ENCODE measurements at places on chromosomes 5 and 9.

DNA sequence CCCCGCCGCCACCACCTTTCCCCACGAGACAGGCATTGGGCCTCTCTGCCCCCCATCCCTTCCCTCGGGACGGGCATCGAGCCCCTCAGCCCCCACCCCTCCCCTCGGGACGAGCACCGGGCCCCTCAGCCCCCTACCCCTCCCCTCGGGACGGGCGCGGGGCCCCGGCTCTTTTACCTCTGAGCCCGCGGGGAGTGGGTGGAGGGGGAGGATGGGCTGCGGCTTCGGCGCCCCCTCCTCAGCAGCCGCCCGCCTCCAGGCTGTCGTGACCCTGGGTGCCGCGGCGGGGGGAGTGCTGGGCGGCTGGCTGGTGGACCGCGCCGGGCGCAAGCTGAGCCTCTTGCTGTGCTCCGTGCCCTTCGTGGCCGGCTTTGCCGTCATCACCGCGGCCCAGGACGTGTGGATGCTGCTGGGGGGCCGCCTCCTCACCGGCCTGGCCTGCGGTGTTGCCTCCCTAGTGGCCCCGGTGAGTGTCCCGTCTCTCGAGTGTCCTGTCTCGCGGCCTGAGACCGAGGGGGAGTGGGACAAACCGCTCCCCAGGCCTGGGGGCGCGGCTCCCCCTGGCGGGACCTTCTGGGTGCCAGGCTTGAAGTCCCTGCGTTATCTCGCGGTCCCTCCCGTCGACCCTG is 791 bp downstream of the SLC2A8 start:
- DNase-seq, result no peak

DNA sequence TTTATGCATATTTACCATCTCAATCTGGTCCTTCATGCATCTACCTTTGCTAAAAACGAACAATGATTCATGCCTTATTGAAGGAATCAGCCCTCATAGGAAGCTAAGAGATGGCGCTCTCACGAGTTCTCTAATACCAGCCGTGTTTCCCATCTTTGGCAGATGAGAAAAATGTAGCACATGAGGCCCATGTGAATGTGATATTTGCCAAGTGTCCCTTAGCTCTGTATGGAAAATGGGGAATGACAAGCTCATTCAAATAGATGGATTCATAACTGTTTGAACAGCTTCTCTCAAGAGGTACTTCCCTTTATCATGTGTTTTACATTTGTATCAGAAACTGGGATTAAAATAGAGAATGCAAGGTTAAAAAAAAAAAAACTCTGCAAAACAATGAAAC is 66.1 kb downstream of the TTC39B start:
- no peak for DNase-seq

- no peak for DNase-seq
Observed at GRCh38 chr9:109815366-109815947, 35.5 kb downstream of the PALM2AKAP2 start.

GRCh38 chr9:73863924-73864323 is 633.2 kb upstream of the RORB start:
- no peak for DNase-seq

DNA sequence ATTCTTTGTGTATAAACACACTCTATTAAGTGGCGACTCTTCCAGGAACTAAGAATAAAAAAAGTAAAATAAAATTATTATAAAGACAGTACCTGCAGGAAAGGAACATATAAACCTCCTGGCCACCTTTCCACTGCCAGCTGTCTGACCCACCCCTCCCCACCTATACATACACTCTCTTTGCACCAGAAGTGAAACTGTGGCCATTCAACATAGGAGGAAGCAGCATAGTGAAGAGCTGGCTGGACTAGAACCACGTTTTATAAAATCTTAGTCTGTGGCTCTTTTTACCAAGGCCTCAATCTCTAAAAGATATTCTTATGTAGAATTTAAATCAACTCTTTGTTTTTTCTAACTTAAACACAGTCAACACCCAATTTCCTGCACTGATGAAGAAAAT is 289.6 kb downstream of the GABRB2 start:
- no peak for DNase-seq

DNA sequence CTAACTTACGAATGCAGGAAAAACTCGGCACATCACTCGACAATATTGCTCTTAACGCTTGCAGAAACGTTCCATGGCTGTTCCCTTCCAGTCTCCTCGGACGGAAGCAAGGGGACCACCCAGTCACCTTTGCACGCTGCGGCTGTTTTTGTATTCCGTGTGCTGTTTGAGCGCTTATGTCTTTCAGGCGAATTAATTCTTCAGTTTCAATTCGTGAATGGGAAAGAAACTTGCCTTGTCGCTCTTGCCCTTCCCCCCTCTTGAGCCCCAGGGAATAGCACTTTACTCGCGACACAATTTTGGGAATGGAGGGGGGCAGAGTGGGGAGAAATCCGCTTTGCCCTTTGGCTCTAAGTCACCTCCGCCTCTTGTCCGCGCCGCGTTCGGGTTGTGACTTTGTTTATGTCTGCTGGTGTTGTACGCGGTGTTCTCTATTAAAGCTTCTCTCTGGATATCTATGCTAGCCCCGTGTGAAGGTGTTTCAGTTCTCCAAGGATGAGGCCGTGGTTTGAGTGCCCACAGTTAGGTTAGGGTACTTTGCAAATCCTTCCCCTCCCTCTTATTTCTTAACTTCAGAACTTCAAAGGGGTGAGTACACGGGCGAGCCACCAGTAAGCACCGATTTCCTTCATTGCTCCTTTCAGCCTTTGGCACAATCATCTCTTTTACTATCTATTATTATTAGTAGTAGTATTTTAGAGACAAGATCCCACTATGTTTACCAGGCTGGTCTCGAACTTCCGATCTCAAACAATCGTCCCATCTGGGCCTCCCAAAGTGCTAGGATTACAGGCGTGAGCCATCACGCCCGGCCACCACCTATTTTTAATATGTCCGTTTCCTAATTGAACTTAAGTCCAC is 2.7 kb downstream of the FOXB2 start:
- no peak for DNase-seq

- DNase-seq, result no peak
Observed at GRCh38 chr5:65952259-65952658, 25.9 kb downstream of the ERBIN start.

DNA sequence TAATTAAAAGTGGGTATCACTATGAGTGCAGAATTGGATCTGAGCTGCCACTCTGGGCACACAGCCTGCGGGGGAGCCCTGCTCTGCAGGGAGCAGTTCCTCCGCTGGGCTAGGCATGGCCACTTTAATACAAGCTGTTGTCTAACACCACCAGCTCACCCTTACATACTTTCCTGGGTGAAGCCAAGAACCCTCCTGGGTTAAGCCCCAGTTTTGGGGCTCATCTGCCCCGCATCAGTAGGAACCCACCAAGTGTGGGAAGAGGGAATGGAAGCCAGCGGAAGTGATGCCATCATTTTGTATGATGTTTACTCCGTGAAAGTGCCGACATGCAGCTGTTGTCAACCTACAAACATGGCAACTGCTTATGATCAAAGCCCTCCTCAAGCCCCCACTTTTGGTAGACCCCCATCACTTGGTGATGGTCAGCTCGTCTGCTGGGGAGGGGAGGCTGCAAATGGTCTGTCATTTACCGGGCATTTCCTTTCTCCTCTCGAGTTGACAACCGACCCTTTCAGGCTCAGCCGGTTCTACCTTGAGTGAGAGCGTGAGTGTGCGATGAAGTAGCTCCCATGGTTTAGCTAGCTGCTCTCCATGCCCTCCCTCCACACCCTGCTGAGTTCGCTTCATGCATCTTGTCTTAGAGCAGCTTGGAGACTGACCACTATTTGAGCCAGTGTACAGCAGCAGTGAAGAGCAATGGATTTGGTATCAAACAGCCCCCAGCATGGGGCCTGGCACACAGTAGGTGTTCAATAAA is 95.3 kb upstream of the IER5L start:
- DNase-seq, result no peak

GRCh38 chr5:35357973-35358372 is 127.7 kb upstream of the PRLR start:
- no peak for DNase-seq

Measured in stimulated activated CD8-positive, alpha-beta memory T cell treated with anti-CD3 and anti-CD28 coated beads, Interleukin-7, amount 100 ng/mL, for 24 hours (primary cell).